ENCODE measurements at places on chromosomes 13 and 19.

DNA sequence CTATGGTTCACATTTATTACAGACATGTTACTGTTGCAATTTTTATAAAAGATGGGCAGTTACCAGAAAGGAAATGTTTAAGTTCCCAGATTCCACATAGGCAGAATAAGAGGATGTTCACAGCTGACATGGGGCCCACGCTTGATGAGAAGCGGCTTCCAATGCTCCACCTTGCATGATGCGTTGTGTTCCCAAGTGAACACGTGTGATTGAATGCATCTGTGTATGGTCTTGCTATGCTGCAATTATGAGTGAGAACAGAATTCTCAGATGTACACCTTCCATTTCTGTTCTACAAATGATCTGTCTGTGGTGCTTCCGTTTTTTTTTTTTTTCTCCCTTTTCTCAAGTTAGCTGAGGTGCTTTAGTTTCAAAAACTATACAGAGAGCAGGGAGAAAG, 15.5 kb downstream of the UPF3A start:
- DNase-seq = no peak

- DNase-seq = no peak
These were observed 2.6 kb downstream of the FGF9 start for GRCh38 chr13:21673539-21673788.

DNA sequence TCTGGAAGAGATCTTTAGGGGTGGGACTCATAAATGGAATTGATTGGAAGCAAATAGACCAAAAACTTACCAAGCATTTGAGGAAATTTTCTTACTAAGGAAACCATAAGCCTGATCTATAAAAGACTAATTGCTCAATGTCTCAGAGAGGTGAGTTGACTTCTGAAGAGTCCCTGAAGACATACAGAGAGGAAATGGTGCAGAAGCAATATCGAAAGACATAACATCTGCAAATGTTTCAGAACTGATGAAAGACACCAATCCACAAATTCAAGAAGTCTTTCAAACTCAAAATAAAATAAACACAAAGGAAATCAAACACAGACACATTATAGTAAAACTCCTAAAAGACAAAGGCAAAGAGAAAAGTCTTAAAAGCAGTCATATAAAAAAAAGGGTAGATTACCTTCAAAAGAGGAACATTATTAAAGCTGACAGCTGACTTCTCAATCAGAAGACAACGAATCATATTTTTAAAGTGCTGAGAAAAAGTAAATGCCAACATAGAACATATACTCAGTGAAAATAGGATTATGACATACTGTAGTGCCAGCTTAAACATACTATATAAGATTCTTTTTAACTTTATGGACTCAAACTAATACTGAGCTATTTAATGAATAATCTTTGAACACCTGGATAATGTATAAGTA, 45.4 kb upstream of the CALM3 start:
- no peak for DNase-seq

GRCh38 chr13:94712812-94713560, 641 bp upstream of the SOX21 start:
- DNase-seq = no peak

GRCh38 chr13:31242367-31242766, 42.6 kb downstream of the B3GLCT start:
- DNase-seq = no peak

GRCh38 chr13:28843639-28844038, 23.5 kb downstream of the MTUS2 start:
- DNase-seq = no peak

DNA sequence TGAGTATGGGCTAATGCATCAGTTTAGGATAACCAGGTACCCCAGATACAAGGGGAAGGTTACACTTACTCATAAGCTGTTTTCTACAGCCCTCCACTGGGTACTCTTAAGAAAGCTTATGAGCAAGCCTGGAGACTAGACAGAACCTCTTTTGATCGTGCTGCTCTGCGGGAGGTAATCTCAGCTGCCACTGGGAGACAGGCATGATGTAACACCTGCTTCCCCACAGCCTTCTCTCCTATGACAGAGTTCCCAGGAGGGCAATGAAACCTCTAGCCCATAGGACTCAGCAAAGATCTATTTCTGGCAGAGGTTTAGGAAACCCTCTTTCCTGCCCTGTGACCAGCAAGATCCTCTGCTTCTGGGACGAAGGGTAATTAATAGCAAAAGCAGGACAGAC, 65.6 kb downstream of the WASF3 start:
- no peak for DNase-seq

GRCh38 chr13:53513226-53513625, 484.6 kb downstream of the OLFM4 start:
- DNase-seq = no peak

DNA sequence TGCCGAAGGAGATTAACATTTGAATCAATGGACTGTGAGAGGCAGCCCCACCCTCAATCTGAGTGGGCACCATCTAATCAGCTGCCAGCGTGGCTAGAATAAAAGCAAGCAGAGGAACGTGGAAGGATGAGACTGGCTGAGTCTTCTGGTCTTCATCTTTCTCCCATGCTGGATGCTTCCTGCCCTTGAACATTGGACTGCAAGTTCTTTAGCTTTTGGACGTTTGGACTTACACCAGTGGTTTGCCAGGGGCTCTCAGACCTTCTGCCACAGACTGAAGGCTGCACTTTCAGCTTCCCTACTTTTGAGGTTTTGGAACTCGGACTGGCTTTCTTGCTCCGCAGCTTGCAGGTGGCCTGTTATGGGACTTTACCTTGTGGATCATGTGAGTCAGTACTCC, 14.7 kb downstream of the NHLRC3 start:
- no peak for DNase-seq

DNA sequence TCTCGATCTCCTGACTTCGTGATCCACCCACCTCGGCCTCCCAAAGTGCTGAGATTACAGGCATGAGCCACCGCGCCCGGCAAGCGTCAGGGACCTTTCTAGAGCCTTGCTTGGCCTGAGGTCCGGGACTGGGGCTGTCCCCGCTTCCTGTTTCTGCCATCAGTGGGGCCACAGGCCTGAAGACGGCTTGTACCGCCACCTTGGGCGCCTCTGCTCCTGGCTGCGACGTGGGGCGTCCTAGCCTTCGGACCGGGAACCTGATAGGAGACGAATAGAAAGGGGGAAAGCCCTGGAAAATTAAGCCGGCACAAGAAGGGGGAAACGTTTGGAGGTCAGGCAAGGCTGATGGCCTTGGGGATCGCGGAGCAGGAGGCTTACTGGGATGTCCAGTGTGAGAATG, 35.1 kb downstream of the RNF6 start:
- DNase-seq = no peak

GRCh38 chr13:22866221-22866620, 314.6 kb upstream of the SGCG start:
- no peak for DNase-seq

DNA sequence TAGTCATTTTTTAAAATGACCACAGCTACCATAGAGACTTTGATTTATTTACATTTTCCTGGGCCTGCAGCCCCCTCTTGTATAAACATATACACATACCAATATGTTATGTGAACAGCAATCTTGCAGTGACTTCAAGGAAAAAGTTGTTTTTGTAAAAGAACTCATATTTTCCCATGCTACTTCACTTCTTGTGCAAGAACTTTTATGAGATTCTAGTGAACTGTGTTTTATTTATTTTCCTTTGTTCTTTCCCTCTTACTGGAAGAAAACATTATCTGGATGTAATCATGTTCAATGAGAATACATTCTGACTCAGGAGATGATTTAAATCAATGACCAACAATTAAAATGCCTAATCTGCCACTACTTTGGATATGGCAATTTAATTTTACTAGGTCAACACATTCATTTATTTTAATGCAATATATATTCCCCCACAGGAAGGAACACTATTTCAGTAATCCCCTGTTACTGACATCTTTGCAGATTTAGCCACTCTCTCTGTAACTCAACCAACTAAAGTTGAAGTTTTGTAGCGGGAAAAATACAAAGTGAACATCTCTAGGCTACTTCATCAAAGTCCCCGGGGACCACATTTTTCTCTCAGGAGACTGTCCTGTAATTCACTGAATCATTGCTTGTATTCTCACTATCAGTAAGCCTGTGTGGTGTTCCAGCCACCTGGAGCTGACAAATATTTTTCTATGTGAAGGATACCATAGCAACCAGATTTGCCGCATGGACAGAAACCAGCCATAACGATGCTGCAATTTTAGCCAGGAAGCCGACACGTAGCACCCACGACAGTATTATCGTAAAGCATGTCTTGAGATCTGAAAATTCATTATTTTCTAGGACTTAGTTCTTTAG, 90.5 kb downstream of the STARD13 start:
- no peak for DNase-seq

DNA sequence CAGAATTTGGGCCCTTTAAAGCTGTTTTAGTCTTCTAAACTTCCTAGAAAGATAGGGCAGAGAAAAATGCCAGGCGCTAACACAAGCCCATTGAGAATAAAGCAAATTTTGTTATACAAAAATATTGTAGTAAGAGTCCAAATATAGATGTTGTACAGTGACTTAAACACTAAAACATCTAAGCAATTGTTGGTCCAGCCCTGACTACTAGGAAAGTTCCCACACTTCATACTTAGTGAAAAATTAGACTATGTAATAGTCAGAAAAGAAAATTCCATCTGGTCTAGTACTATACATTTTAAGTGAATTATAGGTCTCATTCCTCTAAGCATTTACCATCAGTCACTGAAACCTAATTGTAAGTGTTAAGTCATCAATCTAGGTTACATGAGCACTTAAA, 1518.3 kb upstream of the SLC10A2 start:
- DNase-seq = no peak

Measured in stimulated activated CD8-positive, alpha-beta memory T cell treated with anti-CD3 and anti-CD28 coated beads, Interleukin-7, amount 100 ng/mL, for 1 hour (primary cell).